ENCODE measurements at places on chromosomes 12 and 14.

DNA sequence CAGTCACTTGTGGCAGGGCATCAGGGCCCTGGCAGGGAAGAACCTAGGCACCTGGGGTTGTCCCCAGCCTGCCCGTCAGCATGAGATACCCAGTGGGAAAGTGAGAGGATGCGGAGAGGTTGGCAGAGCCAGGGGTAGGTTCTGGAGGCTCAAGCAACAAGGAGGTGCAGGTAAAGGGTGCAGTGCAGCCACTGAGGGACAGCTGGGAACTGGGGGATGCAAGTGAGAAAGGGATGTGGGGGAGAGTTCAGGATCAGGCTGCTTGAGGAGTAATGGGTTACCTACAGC lies 18.7 kb downstream of the VASH1 start:
- no peak for DNase-seq

DNA sequence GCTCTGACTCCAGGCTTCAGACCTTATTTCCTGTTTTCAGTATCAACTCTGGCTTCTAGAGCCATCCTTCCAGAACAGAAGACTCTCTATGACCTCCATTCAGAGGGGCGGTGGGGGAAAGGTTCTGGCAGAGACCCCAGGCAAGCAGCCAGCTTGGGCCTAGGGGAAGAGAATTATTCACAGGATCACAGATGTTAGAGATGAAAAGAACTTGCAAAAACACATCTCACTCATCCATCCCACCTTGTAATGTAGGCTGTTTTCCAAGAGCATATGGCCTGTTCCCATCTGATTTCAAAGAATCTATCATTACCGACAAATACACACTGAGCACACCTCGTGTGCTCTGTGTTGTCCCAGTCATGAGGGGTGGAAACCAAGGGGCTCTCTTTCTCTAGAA lies 131.9 kb downstream of the GRIN2B start:
- DNase-seq, result no peak

GRCh38 chr12:49873361-49873934 lies 30.3 kb downstream of the FAIM2 start:
- DNase-seq, result peak; percentile 73

DNA sequence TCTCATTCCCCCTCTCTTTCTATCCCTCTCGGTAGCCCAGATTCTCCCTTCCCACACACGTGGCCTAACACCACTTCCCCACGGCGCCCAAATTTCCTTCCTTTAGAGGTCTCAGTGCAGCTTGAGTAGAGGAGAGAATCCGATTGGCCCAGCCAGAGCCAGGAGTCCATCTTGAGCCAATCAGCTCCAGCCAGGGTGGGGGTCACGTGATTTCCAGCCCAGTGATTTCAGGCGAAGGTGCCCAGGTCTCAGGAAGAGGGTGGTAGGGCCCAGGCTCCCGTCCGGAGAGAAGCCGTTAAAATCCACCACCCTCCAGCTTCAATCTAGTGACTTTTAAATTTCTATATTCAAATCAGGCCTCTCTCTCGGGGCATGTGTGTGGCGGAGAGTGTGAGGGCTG lies 45.2 kb upstream of the MYL2 start:
- no peak for DNase-seq

GRCh38 chr14:100118396-100119011 lies 40.9 kb downstream of the DEGS2 start:
- no peak for DNase-seq

DNA sequence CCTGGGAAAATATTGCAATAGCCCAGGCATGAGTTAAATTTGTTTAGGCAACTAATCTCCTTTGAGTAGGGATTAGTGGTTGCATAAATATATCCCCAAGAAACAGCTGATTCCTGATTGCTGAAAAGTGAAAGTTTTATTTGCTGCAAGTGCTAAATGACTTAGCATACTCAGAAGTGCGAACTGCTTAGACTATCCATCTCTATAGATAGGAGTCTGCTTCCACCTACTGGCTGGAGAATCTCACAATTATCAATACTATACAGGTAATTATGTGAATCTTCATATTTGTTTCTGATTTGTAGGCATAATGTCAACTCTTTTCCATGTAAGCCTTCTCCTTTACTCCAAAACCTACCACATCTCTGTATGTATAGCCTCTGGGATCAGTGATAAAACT lies 12.0 kb upstream of the SLCO1B3 start:
- no peak for DNase-seq

- DNase-seq, result no peak
These were observed 21.9 kb upstream of the EEA1 start for GRCh38 chr12:92951006-92951405.

DNA sequence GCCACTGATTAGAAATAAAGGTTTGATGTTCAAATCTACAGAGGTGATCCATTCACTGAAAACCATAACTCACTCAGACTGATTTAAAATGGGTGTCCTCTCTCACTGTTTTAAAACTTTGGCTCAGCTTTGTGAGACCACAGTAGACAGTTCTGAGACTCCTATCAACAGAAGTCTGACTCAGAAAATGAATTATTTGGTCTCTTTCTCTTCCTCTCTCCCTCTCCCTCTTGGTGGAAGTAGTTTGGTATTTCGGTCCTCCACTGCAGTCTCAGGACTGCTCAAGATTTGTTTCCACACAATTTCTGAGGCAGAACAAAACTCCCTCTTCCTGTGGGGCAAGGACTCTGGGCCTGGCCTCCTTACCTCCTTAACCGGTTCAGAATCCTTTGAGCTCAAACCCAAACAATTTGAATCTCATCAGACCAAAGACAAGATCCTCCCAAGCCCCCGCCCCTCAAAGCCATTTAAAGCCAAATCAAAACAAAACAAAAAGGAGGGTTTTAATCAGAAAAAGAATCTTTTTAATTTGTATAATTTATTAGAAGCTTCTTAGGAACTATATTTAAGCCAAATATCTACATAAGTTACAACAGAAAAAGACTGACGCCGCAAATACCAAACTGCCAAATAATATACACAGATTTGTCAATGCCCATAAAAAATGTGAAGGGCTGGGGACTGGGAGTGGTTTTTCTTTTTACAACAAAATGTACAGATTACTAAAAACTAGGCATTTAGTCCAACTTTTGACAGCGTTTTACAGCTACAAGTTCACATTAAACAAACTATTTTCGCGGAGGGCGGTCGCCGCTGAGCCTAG lies 3.9 kb downstream of the NKX2-1 start:
- DNase-seq, result no peak

- no peak for DNase-seq
These were observed 7.0 kb downstream of the NACA start for GRCh38 chr12:56718149-56718548.

- DNase-seq, result no peak
These were observed 33.8 kb upstream of the GPATCH2L start for GRCh38 chr14:76117789-76118484.

DNA sequence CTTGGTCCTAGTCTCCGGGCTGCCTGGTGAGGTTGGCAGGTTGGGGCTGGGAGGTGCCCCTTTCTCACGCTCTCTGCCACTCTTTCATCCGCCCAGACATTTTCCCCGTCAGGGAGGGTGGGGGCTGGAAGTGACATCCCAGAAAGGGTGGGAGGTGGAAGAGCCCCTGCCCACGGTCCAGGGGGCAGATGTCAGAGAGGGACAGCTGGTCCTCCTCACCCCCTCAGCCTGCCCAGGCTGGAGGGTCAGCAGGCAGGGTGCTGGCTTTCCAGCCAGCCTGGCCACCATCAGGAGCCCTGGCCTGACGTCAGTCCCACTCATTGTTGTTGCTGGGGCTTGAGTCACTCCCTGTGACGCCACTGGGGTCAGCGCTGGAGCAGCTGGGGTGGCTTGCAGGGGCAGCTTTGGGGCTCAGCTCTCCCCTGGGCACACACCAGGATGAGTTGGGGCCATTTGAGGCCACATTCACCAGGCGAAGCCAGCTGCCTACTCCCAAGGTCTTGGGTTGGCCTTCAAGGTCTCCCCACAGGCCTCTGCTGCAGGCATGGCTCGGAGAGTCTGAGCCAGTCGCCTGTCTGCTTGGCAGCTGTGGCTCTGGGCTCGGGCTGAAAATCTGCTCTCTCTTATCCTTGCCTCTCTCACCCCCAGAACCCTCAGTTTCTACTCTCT lies 5.7 kb upstream of the ATG101 start:
- peak; percentile 93 for DNase-seq

GRCh38 chr14:50344116-50344775 lies 32.1 kb downstream of the DMAC2L start:
- DNase-seq, result no peak

GRCh38 chr12:19332196-19332595 lies 107.1 kb upstream of the AEBP2 start:
- no peak for DNase-seq

GRCh38 chr12:131747276-131748177 lies 36.6 kb downstream of the SFSWAP start:
- DNase-seq, result peak; percentile 9

DNA sequence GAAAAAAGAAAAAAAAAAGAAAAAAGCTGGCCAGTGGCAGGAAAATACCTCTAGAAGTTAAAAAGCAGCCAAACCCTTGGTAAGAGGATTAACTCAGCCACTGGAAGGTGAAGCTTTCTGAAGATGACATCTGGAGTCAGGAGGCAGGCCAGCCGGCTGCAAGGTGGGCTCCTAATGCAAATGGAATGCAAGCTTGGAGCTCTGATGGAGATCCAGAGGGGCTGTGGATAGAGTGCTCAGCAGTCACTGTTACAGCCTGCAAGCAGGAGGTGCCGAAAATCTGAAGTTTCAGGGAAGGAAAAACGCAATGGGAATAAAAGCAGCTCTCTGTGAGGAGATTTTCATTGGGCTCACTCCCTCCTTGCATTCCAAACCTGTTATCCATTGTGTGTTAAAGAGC lies 41.0 kb downstream of the GSC start:
- DNase-seq, result no peak

- no peak for DNase-seq
These were observed 16.7 kb downstream of the PRH1 start for GRCh38 chr12:10867381-10867780.

DNA sequence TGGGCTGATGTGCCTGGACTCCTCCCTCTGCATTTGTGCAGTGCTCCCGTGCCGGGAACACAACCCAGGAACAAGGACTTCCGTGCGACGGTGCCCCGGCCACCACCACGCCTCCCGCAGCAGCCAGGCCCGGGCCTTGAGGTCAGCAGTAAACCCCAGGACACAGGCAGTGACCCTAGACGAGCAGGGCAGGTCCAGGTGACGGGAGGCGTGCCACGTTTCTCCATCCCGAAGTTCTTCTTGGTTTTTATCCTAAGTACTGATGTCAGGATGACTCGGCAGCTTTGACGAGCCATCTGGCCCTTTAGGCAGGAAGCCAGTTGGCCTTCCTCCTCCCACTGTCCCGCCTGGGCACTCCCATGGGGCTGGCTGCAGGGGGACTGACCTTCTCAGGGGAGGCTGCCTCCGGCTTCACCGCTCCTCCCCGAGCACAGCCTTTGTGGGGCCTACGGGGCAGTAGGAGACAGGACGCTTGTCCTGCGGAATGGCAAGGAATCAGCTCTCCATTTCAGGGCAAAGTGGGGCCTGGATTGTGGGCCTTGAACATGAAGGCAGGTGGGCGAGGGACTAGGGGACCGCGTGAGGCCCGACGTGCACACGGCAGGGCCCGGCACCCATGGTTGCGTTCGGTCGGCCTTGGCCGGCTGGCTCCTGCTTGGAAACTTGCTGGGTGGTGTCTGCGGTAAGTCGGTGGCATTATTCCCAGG lies 94.1 kb downstream of the FBXL14 start:
- DNase-seq, result peak; percentile 75

Measured in foreskin fibroblast (primary cell).